ENCODE measurements at places on chromosomes 4 and X.

- ATAC-seq = peak; percentile 73
These were observed 9.3 kb downstream of the NOX1 start for GRCh38 chrX:100864657-100865391.

GRCh38 chrX:154136627-154137161 is 7.3 kb upstream of the OPN1LW start:
- ATAC-seq = peak; percentile 90

- ATAC-seq = no peak
These were observed 92.4 kb downstream of the CC2D2A start for GRCh38 chr4:15562114-15562513.

DNA sequence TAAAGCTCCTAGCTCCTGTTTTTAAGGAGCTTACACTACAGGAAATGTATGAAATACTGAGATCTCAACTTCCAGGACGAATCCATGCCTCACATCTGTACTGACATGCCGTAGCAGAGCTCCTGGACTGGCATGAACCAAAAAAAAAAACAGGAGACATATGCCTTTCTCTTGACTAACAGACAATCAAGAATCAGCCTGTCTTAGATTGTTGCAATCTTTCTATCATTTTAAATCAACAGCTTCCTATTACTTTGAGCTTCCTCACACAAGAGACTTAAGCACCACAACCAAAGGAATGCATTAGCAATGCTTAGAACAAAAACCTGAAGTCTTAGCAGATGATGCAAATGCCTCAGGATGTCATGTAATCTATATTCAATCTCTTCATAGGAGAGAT is 34.7 kb upstream of the AREG start:
- ATAC-seq = no peak

DNA sequence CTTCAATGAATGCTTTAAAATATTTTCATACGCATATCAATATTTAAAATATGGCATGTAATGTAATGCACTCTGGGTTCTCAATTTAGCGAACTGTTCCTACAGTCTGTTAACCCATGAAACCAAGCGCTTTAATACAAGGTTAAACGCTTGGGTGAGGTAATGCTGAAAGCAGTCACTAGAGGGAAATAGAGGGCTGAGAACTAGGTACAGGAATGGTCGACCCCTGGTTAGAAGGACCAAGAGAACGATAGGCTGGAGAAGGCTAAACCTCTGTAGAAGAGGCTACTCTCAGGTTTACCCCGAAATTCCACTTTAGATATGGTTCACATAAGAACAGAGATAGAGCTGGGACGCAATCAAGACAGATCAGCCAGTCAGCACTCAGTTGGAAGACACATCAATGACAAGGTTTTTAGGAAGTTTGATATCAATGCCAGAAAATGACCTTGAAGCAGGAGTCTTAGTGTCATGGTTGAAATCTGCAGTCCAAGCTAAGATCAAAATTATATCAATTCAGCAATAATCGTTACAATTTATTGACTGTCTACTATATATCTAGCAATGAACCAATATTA is 26.9 kb downstream of the ARSJ start:
- peak; percentile 73 for ATAC-seq

DNA sequence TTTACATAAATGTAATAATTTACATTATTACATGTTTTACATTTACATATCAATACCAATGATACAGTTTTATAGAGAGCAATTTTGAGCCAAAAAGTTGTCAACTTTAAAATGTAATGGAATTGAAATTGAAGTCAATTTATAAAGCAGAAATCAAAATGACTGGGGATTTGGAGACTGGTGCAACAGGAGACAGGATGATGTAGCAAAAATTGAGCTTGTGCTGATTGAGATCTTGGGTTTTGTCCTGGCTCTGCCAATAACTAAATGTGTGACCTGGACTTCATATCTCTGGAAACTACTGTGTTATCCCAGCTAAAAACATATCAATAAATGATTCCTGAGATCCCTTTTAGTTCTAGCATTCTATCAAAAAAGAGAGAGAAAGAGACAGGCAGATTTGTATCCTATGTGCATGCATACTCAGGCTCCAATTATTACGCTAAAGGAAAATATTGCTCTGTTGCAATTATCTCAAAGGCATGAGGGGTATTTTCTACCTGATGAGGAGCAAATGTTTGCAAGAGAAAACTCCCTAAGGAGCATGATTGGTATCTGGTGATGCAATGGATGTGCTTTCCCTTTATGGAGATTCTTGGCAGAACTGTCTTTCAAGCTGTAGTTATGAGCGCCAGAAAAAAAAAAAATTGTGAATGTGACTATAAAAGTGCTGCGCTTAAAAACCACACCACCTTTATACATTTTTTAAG is 14.7 kb downstream of the EXOC1L start:
- no peak for ATAC-seq

- ATAC-seq = no peak
These were observed at the start of gene RHOH for GRCh38 chr4:40196724-40197281. TSS of gene RHOH (plus strand) at chr4:40197031. CDS start at chr4:40243387, 46,356 bp downstream.

- ATAC-seq = no peak
These were observed at the start of gene CRLF2 for GRCh38 chrX:1212532-1212931. TSS of gene CRLF2 (minus strand) at chrX:1212649. CDS start at chrX:1212634, 15 bp downstream.

DNA sequence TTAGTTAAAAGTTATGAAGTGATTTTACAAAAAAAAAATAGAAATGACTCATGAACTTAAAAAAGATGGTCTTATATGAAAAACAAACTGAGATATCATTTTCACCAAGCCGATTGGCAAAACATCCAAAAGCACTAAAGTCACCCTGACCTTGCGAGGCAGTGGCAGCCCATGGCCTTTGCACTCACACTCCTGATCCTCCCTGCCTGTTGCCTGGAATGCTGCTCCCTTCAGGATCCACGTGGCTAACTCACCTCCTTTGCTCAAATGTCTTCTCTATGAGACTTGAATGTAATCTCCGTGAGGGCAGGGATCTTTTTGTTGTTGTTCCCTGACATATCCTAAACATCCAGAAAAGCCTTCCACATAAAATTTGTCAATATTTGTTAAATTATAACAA is 106.4 kb downstream of the RAPGEF2 start:
- ATAC-seq = no peak

Measured in SK-N-SH treated with all-trans-retinoic acid at 6 μM for 48 hours (cell line).